ENCODE measurements at places on chromosomes 3 and 15. TPM values are rescaled to one million over a fixed set of nuclear protein-coding genes. Genes with fewer than 3 reads are reported as not detected.

DNA sequence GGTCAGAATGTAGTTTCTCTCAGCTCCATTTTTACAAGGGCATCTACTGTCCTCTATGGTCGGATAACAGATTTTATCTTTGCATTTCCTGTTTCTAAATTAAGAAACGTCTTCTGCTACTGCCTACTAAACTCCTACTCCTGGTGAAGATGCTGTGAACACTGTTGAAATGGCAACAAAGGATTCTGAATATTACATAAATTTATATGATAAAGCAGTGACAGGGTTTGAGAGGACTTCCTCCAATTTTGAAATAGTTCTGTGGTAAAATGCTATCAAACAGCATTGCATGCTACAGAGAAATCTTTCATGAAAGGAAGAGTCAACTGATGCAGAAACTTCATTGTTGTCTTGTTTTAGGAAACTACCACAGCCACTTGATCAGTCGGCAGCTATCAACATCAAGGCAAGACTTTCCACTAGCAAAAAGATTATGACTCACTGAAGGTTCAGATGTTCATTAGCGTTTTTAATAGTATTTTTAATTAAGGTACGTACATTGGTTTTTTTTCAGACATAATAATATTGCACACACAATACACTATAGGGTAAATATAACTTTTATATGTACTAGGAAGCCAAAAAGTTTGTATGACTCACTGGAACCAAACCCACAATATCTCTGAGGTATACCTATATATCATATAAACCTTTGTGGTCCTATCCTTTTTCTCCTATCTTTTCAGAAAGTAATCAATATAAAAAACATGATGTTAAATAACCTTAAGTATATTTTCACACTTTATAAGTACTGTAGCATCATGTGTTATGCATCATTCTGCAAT lies 156.1 kb downstream of the STAG1 start:
- DNase-seq, result no peak

- no peak for DNase-seq
Observed at GRCh38 chr3:34033839-34034238, 235.4 kb downstream of the PDCD6IP start.

DNA sequence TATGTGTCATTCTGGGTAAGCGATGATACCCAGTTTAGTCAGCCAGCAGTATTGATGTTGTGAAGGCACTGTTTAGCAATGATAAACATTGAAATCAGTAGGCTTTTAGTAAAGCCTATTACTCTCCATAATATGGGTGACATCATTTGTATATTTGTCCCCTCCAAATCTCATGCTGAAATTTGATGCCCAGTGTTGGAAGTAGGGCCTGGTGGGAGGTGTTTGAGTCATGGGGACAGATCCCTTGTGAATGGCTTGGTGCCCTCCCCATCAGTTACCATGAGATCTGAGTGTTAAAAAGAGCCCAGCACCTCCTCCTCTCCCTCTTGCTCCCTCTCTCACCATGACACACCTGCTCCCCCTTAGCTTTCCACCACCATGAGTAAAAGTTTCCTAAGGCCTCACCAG lies 31.4 kb upstream of the FAN1 start:
- no peak for DNase-seq

- DNase-seq, result no peak
Observed at GRCh38 chr3:13276438-13277195, 143.5 kb downstream of the NUP210 start.

GRCh38 chr3:33575311-33575710 lies 135.1 kb upstream of the UBP1 start:
- DNase-seq, result no peak

DNA sequence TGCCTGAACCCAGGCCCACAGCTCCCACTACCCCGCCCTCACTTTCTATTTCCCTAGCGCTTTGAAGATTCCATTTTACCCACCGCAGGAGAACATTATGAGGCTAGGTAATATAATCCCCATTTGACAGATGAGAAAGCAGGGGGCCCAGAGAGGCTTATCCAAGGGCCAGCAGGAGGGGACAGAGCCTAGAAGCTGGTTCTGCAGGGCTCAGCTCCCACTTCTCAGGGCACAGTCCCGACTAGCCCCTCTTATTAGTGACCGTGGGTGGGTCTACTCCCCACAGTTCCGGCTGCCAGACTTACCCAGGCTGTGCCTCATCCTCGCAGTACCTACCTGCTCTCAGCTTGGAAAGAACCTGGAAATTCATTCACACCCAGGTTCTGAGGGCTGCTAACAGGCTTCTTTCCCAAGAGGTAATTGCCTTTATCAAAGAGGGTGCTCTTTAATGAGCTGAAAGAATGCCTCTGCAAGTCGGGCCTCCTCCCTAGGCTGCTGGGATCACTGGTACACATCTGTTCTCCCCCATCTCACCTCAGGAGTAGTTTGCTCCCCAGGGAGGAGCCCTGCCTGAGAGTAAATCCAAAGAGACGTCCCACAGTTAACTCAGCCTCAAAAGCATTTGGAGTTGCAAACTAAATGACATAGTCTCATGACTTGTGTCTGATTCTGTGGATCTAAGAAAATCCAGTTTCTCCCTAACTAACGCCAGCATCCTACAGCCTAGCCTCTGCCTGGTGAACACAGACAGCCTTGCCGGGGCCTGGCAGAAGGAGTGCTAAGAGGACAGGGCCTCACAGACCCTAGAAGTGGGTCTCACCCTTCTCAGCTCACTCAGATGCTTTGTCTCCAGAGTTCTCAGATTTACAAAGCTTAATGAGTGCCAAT lies 125.0 kb downstream of the CHSY1 start:
- DNase-seq, result no peak

GRCh38 chr15:29740692-29741311 lies 81.5 kb downstream of the TJP1 start:
- DNase-seq, result no peak

DNA sequence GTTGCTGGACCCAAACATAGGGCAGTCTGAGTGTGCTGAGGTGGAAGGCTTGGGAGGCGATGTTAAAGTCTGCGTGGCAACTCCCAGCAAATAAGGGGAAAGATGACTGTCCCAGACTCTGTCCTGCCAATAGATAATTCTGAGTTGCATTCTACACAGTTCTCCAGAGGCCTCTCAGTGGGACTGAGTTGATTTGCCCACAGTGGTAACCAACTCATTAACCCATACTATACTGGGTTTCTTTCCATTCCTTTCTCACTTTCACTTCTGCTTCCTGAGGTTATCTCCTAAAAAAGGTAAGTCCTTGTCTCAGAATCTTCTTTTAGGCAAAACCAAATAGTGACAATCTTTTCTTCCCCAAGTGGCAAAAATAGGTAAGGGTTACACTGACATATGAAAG lies 549.9 kb upstream of the DPPA4 start:
- no peak for DNase-seq

GRCh38 chr3:4503050-4503449 lies 9.9 kb downstream of the ITPR1 start:
- DNase-seq, result no peak

DNA sequence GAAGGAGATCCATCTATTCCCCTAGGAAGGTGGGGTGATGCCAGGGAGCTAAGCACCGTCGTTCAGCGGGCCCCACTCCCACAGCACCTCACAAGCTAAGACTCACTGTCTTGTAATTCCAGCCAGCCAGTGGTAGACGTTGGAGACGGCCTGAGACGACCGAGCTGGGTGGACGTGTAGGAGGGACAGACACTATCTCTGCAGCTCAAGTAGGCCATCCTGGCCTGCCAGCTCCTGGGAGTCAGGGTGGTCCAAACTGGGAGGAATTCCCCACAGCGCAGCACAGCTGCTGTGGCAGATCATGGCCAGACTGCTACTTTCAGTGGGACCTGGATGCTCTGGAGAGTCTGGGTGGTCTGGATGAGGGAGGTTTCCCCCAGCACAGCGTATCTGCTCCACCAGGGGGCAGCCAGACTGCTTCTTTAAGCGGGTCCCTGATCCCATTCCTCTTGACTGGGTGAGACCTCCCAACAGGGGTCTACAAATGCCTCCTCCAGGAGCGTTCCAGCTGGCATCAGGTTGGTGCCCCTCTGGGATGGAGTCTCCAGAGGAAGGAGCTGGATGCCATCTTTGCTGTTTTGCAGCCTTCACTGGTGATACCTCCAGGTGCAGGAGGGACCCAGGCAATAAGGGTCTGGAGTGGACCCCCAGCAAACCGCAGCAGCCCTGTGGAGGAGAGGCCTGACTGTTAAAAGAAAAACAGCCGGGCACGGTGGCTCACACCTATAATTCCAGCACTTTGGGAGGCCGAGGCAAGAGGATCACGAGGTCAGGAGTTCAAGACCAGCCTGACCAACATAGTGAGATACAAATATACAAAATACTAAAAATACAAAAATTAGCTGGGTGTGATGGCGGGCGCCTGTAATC lies 27.6 kb downstream of the GNB5 start:
- no peak for DNase-seq

DNA sequence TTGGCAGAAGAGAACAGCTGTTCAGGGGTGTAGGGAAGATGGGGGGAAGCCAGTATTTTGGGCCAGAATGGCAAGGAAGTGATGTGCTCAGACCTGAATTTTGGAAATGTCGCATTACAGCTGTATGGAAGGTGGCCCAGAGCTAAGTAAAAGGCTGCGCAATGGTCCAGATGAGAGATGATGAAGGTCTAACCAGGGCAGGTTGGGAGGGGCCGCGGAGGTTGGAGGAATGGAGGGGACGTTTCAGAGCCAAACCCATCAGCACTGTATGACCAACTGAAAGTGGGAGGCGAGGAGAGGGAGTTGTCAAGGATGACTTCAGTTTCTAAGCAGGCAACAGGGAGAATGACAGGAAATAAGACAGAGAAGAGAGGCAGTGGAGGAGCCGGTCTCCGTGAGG lies 60.8 kb downstream of the ADCY5 start:
- no peak for DNase-seq

GRCh38 chr3:9732080-9732739 lies 675 bp downstream of the BRPF1 start:
- no peak for DNase-seq

- DNase-seq, result no peak
Observed at GRCh38 chr3:182005701-182006100, 294.0 kb downstream of the SOX2 start.

- no peak for DNase-seq
Observed at GRCh38 chr3:141273700-141274410, 42.2 kb downstream of the PXYLP1 start.

DNA sequence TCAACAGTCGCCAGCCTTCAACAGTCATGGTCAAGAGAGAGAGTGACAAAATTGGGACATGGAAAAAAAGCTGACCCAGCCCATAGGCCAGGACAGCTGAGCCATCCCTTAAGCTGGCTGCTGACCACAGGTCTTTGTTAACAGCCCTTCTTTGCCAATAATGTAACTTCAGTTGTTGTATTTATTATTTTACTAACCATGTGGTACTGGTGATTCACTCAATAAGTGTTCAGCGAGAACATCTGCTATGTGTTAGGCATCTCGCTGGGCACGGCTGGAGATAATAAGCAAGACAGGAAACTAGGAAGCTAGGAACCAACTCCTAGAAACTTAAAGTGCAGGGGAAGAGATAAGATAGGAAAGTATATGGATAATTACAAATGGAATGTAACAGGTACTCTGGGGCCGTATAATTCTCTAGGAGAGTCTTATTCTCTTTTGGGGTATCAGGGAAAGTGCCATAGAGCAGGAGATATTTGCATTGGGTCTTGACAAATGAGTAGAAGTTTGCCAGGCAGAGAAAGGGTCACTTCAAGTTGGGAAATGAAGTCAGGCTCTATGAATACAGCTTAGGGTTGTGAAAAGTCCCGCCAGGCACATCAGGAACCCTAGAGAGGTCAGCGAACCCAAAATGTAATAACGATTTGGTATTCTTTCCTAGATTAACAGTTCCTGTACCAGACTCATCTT lies 84.0 kb upstream of the TRA2B start:
- no peak for DNase-seq

DNA sequence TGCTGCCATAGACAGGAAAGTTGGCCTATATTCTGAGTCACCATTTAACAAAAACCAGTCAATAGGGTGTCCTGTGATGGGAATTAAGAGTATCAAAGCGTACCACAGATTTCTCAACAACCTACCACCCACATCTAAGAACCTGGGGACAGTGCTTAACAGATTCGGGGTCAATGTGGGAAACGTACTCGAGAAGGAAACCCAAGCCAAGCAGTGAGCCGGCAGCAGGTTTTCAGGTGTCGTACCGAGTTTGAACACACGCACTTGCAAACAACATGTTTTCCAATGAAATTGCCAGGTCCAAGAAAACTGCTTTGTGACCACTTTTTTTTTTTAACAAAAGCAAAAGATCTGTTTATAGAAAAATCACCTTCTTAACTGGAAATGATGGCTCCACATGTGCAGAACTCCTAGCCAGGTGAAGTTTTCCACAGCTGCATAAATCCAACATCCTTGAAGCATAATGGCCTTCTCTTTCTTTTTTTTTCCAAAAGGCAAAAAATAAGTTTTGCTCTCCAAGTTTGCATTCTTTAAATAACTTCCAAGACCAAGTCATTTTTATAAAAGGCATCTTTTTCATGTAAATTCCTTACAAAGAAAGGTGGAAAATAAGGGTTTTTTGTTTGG lies 45.7 kb downstream of the ADAMTS17 start:
- no peak for DNase-seq

- no peak for DNase-seq
Observed at GRCh38 chr3:138132239-138132638, at the start of gene A4GNT. Gene A4GNT (minus strand): TSS chr3:138132390. CDS start chr3:138131256, 1,134 bp downstream.

- DNase-seq, result no peak
Observed at GRCh38 chr3:70374179-70374578, 61.7 kb upstream of the MDFIC2 start.

- no peak for DNase-seq
Observed at GRCh38 chr3:53342353-53342752, 5.0 kb downstream of the DCP1A start.

DNA sequence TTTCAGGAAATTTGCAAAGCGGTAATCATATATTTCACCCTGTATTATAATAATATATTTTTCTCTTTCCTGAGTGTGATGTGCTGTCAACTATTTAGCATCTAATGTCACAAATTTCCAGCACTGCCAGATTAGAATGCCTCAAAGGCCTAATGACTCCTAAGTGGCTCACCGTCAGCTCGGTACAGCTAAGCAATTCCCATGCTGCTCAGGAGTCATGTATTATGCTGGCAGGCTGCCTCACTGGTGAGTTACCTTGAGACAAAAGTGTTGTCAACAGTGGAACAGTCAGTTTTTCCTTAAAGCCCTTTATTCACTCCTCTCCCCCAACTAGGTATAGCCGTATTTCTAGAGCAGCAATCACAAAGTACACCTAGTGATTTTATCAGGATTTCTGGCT lies 83.6 kb downstream of the NSUN3 start:
- no peak for DNase-seq

DNA sequence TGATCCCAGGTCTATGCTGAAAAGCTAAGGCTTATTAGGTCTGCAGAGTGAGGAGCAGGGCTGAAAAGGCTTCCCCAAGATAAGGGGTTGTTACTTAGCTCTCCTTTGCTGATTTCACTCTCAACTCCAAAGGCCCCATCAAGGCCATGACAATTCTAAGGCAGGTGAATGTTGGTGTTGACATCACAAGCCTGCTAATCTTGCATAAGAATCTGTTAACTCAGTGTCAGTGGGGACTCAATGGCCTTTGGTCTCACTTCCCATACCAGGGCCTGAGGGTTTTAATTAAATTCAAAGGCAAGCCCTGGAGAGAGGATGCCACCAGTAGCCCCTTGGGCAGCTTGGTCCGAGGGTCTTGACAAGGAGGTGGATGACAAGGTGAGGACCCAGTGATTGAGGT lies 9.4 kb upstream of the ALAS1 start:
- DNase-seq, result no peak

CYP1A2 gene
- total RNA-seq, result not detected

KLHL6 gene
- 7.9 TPM for total RNA-seq

LEKR1 gene
- 8.0 TPM for total RNA-seq

MIX23 gene
- total RNA-seq, result 15.0 TPM

IQGAP1 gene
- 288 TPM for total RNA-seq

IL12A gene
- 0.98 TPM for total RNA-seq

HIGD2B gene
- not detected for total RNA-seq

CLSTN2 gene
- 15.5 TPM for total RNA-seq
